ENCODE measurements at places on chromosomes 2 and 18.

GRCh38 chr2:46774499-46775228, 140.9 kb downstream of the MCFD2 start:
- DNase-seq = no peak

DNA sequence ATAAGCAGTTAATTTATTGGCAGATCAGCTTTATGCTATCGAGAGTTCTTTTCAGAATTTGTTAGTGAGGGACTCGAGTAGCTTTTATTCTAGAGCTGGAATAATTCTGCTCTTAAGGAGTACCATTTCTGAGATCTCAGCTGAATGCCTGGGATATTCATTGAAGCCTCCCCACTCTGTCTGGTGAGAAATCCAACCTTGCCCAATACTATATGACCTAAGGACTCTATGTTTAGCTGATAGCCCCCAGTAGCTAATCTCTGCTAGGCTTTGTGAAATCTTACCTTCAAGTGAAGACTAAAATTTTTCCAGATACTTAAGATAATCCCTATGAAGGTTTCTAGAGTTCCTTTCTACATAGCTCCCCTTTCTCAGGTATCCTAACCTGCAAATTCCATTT, 261.4 kb downstream of the SETBP1 start:
- DNase-seq = no peak

- DNase-seq = no peak
These were observed 12.5 kb upstream of the RAB31 start for GRCh38 chr18:9695605-9696004.

GRCh38 chr2:186522450-186522849, 36.4 kb downstream of the ZC3H15 start:
- DNase-seq = no peak

DNA sequence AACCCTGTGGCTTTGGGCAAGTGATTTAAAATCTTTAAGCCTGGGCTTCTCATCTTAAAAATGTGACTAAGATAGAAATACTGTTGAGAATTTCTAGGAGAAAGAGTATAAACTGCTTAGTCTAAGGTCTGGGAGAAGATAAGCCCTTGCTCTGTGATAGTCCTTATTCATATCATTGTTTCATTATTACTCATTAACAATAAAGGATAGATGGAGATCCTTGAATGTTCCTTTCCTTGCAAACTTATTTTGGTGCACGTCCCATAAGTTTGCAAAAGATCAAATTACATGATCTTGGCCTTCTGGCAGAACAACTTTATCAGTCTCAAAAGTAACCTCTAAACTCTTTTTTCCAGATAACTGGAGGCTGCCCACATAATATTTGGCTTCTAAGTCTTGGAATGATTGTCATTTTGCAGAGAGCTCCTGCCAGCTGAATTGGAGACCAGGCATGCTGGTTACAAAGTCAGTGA, 138.3 kb downstream of the FAM124B start:
- DNase-seq = no peak

DNA sequence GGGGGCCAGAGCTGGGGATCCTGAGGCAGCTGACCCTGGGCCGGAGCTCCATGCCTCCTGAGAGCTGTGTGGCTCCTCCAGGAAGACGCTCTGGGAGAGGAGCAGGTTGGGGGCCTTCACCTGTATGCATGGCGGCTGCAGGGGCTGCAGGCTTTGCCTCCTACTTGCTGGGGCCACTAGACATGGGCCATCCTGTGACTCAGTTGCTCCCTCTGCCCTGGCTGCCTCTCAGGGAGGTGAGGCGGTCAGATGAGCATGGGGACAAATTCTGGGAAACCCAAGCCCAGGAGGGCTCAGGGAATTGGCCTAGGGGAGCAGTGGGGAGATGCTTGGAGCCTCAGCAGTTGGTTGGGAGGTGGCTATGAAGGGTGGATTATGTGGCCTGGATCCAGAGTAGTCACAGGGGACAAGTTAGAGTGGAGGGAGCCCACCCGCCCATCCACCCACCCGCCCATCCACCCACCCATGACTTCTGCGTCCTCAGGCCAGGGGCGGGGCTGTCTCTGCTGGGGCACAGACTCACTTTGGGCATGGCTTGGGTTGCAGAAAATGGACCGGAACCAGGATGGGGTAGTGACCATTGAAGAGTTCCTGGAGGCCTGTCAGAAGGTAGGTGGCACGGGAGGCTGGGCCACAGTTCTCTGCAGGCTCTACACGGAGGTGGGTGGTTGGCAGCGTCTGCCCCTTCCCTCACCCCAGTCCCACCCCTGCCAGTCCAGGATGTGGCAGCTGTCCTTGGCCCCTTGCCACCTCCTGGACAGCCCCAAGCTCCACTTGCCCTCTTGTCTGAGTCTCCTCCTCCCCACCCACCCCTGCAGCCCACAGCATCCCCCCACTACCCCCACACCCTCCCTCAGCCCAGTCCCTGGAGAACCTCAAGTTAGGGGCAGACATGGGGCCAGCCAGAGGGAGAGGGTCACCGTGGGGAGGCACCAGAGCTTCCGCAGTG, 19.5 kb upstream of the FAHD2A start:
- no peak for DNase-seq

- no peak for DNase-seq
These were observed 9.0 kb upstream of the MCFD2 start for GRCh38 chr2:46924608-46925007.

GRCh38 chr2:171208657-171209056, 48.0 kb upstream of the TLK1 start:
- DNase-seq = no peak

- no peak for DNase-seq
These were observed 41.9 kb downstream of the CDC42EP3 start for GRCh38 chr2:37629529-37629928.

DNA sequence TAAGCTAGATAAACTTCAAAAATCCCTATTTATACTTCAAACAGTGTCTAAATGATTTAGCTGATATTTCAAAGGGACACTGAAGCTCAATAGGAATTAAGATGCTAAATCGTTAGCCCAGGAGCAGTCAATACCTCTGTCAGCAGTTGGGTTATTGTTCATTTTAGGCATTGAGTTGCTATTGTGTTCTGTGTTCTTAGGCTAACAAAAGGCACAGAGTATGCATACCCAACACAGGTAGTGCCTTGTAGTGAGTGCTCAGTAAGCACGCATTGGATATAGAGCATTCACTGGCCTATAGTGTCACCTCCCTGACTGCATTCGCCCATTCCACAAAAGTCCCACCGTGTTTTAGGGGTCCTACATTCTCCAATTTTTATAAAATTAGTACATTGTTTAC, 152.3 kb downstream of the PIK3C3 start:
- DNase-seq = no peak

- no peak for DNase-seq
These were observed 110.3 kb downstream of the DOCK10 start for GRCh38 chr2:224931956-224932355.

- no peak for DNase-seq
These were observed 74.7 kb downstream of the HNRNPLL start for GRCh38 chr2:38528008-38528442.

- no peak for DNase-seq
These were observed 180.2 kb downstream of the RNF144A start for GRCh38 chr2:7097353-7097895.

GRCh38 chr2:23092831-23093230, 292.1 kb upstream of the KLHL29 start:
- DNase-seq = no peak

DNA sequence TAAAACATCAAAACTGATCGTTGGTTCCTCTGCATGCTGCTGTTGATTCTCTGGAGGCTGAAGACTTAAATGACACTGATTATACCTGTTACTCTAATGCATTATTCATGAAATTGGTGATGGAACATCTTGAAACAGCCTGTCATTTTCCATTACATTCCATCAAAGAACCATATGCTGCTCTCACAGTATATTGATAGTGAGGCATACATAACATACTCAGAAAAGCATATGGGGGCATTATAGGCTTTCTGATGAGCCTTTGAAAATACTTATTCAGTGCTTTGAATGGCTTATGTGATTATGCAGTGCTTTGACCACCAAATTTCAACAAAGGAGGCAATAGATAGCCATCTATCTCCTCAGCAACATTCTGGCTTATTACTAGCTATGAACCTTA, 392.1 kb downstream of the CDH19 start:
- DNase-seq = no peak

DNA sequence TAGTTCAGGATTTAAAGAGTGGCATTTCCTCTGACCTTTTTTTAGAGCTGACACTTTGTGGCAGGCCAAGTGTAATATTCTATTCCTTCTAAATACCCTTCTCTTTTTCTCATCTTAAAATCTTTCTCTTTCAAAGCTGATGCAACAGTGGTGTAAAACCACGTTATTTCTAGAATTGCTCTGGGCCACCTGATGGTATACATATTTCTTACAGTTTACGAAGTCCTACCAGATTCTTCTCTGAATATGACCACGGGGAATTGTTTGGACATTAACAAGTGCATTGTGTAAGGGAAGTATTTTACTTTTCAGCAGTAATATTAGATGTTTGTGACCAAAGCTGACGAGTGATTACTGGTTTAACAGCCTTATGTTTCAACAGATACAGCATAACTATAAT, 109.9 kb downstream of the PTPRM start:
- DNase-seq = no peak

DNA sequence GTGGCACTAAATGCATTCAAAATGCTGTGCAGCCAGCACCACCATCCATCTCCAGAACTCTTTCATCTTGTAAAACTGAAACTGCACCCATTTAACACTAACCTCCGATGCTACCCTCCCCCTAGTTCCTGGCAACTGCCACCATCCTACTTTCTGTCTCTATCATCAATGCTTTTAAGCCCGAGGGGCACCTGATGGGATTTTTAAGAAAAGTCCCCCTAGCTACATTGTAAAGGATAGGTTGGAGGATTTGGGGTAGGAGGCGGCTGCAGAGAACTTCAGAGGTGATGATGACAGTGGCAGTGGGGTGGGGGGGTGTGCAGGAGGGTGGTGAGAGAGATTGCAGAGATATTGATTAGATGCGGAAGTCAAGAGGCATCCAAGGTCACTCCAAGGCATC, 10.8 kb upstream of the YWHAQ start:
- no peak for DNase-seq

- DNase-seq = no peak
These were observed 190.8 kb downstream of the SH3BP4 start for GRCh38 chr2:235142601-235143000.

DNA sequence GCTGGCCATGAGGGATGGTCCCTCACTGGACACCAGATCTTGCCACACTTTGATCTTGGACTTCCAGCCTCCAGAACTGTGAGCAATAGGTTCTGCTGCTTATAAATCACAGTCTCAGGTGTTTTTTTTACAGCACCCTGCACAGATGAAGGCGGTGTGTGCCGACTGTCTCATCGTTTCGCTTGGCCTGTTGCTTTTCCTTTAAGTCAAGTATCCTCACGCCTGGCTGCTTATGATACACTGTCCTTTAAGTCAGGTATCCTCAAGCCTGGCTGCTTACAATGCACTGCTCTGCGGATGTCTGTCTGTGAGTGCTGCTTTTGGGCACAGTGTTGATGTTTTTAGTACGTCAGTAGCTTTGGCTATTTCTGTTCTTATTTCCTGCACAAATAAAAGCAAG, 40.3 kb downstream of the SALL3 start:
- no peak for DNase-seq

GRCh38 chr2:52135235-52135634, 1103.3 kb upstream of the NRXN1 start:
- DNase-seq = no peak

DNA sequence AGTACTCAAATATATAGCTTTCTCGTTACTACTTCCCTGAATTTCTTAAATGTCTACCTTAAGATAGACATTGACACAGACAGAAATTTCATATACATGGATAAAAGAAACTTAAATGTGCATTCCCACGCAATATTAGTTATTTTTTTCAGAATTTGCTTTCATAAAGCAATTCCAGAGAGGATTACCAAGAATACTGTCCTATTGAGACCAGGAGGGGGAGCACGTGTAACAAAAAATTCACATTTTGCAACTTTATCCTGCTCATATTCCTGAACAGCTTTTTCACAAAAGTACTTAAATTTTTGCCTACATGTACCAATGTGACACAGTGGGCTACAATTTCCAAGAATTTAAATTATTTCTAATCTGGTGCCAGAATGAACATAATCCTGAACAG, 30.7 kb upstream of the ERCC3 start:
- peak; percentile 7 for DNase-seq

DNA sequence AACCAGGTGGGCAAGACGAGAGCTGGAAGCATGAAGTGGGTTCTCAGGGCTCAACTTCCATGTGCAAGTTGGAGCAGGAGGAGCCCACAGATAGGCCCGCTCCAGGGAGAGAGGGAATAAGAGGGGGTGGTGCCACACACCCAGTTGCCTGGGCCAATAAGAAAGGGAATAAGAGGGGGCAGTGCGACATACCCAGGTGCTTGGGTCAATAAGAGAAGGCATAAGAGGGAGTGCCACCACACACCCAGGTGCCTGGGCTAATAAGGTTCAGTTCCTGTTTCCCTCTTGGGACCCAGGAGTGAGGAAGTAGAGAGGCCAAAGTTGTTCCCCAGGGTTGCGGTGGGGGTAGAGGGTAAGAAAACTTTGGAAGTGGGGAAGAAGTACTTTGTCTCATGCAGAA, 127.5 kb downstream of the LAMA3 start:
- DNase-seq = no peak

DNA sequence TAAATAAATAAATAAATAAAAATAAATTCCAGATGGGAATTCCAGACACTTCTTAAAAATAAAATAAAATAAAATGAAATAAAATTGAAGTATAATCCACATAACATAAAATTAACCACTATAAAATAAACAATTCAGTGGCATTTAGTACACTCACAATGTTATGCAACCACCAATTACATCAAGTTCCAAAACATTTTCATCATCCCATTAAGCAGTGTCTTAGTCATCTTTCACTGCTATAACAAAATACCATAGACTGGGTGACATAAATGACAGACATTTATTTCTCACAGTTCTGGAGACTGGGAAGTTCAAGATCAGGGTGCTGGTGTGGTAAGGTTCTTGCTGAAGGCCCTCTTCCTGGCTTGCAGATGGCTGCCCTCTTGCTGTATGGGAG, 22.6 kb upstream of the PROKR1 start:
- DNase-seq = no peak

DNA sequence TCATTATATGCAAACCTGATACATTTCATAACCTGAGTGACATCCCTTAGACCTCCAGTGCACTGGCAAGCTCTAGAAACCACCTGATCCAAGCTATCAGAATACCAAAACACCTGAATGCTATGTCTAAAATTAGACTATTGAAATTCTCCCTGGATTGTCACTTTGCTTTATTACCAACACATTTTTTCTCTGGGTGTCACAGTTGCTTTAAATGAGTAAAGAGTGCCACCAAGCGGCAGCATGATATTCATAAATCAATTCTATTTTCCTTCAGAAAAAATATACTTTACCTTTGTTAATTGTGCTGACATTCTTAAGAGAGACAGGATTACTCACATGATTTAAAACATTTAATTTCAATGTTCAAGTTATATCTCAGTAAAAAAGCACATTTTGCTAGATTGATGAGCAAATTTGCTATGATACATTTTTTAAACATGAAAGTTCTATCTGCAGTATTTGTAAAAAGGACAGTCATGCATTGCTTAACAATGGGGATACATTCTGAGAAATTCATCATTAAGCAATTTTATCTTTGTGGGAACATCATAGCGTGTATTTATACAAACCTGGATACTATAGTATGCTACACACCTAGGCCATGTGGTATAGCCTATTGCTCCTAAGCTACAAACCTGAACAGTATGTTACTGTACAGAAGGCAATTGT, 338.4 kb upstream of the SLC39A10 start:
- DNase-seq = no peak
